Activated naive CD4-positive, alpha-beta T cell (primary cell): ENCODE measurements at places on chromosomes 2 and 18.

DNA sequence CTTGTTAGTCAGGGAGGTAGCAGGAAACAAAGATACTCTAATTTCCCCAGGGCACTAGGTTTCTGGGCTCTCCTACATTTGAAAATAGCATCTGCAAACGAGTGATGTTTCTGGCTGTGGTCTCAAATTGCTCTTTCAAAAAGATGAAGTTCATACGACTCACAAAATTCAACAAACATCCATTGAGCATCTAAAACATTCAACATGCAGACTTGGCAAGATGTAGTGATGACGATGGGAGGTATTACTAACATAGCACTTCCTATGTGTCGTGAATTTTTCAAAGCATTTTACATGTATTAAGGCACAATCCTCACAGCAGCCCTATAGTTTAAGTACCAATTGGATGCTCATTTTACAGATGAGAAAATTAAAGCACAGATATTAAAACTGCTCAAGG lies 5.2 kb downstream of the CCBE1 start:
- no peak for DNase-seq

GRCh38 chr2:233199870-233200269 lies 51.6 kb upstream of the ATG16L1 start:
- DNase-seq: no peak

DNA sequence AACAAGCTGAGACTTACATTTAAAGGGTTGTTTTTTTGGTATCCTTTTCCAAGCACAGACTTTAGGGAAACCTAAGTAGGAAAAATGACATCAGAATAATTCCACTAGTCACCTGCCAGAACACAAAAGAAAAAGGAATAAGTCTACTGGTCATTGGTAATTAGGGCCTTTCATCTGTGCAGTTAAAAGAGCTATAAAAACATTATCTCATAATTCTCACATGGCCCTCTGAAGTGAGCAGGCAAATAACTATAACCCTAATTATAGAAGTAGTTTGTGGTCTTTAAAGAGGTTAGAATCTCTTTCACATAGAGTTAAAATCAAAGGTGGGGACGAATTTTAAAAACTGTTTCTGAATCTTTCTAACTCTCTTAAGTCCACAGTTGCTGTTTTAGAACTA lies 111.1 kb upstream of the B3GNT2 start:
- no peak for DNase-seq

- no peak for DNase-seq
Measured at GRCh38 chr2:14197293-14197692, 435.2 kb upstream of the LRATD1 start.

- no peak for DNase-seq
Measured at GRCh38 chr18:13710414-13710831, 15.9 kb downstream of the FAM210A start.

GRCh38 chr2:98488252-98488651 lies 43.6 kb downstream of the INPP4A start:
- DNase-seq: no peak

DNA sequence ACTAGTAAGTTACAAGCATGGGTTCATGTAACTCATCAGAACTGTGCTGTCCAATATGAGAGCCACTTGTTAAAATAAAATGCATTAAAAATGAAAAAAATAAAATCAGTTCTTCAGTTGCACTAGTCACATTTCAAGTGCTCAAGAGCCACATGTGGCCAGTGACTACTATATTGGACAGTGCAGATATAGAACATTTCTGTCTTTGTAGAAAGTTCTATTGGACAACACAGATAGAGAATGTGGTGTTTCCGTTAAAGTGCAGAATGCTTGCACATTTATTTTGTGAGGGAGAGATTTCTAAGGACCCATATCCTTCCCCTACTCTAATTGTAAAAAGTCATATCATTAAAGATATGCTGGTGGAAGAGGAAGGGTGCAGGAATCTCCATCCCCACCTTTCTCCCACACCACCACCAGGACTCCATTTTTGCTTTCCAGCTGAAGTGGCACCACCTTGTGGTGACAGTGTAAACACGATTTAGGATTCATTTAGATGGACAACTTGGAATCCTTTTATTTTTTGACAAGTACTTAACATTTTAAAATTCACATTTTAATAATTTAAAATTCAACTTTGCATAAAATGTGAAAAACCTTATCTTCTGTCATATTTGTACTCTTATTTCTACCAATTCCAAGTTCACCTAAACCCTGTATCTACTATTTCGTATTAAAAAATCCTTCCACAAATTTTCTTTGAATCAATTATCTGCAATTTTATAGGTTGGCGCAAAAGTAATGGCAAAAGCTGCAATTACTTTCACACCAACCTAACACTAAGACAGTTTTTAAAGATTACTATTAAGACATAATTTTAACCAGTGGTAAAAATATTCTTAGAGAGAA lies 9.4 kb upstream of the CD302 start:
- no peak for DNase-seq

- no peak for DNase-seq
Measured at GRCh38 chr2:177419274-177419673, 26.7 kb downstream of the AGPS start.

DNA sequence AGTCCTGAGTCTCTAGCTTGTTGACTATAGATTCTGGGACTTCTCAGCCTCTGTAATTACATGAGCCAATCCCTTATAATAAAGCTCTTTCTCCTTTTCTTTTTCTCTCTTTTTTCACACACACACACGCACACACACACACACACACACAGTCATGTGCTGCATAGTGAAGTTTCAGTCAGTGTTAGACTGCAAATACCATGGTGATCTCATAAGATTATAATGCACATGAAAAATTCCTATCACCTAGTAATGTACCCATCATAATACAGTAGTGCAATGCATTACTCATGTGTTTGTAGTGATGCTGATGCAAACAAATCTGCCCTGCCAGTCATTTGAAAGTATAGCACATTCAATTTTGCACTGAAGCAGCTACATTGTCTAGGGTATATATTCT lies 558.2 kb downstream of the SUCLG1 start:
- no peak for DNase-seq

GRCh38 chr18:30132959-30133358 lies 909.6 kb downstream of the DSC3 start:
- DNase-seq: no peak

DNA sequence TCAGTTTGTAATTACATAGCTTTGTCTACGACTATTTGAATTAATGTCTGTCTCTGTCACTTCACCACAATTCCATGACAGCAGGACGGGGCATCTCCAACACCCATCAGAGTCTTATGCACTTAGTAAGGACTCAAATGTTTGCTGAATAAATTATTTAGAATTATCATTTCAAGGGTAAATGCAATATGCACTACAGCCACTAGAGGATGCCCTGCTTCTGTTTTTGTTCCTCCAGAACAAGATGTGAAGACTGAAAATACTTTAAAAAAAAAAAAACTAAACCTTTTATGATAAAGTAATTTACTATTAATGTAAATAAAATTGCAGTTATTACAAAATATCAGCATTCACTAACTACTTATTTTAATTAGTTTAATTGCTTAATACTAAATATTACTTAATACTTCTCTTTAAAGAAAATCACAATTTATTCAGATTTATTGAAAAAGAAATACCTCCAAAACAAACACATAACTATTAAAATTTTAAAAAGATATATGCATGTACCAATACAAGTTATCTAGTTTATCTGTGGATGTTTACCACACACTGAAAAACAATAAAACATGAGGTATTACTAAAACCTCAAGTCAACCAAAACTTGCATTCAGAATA lies 3.2 kb downstream of the PIGN start:
- DNase-seq: no peak

DNA sequence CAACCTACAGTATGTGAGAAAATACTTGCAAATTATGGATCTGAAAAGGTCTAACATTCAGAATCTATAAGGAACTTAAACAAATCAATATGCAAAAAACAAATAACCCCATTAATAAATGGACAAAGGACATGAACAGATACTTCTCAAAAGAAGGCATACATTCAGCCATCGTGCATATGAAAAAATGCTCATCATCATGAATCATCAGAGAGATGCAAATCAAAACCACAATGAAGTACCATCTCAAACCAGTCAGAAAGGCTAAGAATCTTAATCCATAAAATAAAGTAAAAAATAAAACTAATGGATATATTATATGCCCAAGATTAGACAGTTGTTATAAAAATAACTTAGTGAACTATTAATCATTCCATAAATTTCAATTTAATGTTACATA lies 154.0 kb downstream of the CALCRL start:
- no peak for DNase-seq

- no peak for DNase-seq
Measured at GRCh38 chr2:145841973-145842372, 1322.1 kb upstream of the ZEB2 start.

DNA sequence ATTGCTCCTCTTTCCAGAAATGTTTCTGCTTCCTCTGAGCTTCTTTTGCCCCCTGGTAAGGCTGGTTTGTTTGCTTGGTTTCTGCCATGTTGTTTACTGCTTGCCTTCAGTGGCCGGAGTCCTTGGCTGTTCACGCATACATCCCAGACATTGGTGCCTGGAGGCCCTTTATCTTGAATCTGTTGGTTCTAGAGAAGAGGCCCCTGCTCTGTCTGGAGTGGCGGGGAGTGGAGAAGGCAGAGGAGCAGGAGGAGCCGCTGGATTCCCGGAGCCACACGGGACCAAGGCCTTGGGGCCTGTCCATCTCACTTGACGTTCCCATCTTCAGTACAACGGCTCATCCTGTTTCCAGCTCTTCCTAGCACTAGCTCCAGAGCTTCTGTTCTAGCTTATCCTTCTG lies 77.2 kb upstream of the PXDN start:
- no peak for DNase-seq

GRCh38 chr2:140508756-140509155 lies 1622.1 kb downstream of the LRP1B start:
- DNase-seq: no peak

GRCh38 chr18:54284535-54284934 lies 15.2 kb downstream of the POLI start:
- no peak for DNase-seq

GRCh38 chr2:109434351-109434750 lies 179.4 kb downstream of the SEPTIN10 start:
- DNase-seq: no peak

DNA sequence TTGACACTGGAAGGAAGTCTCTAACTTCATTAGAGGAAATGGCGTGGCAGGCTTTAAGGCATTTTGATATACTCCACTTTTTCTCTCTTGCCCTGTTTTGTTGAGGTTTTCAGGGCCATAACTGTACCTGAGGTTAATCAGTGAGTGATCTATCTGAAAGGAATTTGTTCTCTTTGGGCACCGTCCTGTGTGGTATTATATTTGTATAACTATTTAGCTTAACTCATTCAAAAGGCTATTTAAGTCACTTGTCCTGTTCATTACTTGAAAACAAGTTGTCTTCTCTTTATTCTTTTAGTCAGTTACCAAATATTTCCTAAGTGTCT lies 180.4 kb downstream of the NEDD4L start:
- no peak for DNase-seq

- no peak for DNase-seq
Measured at GRCh38 chr2:133346654-133347053, 221.6 kb downstream of the NCKAP5 start.

DNA sequence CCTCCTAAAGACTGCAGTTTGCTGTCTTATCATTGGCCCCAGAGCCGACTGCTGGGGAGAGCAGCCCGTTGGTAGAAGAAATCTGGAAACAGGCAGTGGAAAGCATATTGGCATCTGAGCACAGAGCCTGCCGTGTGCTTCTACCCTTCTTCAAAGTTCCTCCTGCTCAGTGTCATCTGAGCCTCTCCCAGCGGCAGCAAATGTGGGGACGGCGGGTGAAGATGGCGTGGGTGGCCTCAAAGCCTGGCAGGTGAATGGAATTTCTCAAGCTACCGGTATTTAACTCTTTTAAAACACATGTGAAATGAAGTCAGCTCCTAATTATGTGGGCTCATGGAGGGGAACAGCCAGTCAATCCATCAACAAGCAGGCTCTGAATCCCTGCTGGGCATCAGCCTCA lies 181.6 kb upstream of the PXDN start:
- DNase-seq: no peak

GRCh38 chr2:174594456-174594855 lies 3.1 kb downstream of the WIPF1 start:
- DNase-seq: no peak

- DNase-seq: no peak
Measured at GRCh38 chr2:174280596-174280995, 32.3 kb upstream of the OLA1 start.

- DNase-seq: no peak
Measured at GRCh38 chr2:160419776-160420505, 73.7 kb downstream of the RBMS1 start.

GRCh38 chr2:181308766-181309515 lies 148.2 kb upstream of the ITGA4 start:
- DNase-seq: no peak

DNA sequence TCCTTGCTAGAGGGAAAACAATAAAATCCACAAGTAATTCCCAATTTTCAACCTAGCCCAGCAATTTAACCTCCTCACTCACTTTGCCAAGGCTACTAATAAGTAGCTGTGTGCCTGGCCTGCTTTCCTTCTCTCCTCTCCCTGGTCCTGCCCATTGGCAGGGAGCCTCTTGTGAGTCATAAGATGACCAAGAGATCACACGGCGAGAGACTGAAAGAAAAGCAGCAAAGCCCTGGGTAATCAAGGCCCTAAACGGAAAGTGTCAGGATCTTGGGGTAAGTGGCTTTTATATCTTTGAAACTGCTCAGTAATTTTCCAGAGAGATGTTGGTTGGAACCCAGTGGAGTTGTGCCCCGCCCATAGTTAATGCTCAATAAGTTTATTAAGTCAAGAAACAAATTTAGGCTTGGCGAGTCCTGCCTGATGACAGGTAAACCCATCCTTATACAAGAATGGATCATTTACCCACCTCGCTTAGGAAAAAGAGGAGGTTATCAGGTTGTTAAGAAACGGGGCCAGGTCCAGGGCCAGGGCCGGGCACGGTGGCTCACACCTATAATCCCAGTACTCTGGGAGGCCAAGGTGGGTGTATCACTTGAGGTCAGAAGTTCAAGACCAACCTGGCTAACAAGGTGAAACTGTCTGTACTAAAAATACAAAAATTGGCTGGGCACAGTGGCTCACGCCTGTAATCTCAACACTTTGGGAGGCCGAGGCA lies 10.0 kb upstream of the ADAM17 start:
- no peak for DNase-seq

GRCh38 chr18:25140124-25140961 lies 211.6 kb downstream of the ZNF521 start:
- no peak for DNase-seq

- no peak for DNase-seq
Measured at GRCh38 chr2:43399515-43400264, 173.3 kb upstream of the ZFP36L2 start.

DNA sequence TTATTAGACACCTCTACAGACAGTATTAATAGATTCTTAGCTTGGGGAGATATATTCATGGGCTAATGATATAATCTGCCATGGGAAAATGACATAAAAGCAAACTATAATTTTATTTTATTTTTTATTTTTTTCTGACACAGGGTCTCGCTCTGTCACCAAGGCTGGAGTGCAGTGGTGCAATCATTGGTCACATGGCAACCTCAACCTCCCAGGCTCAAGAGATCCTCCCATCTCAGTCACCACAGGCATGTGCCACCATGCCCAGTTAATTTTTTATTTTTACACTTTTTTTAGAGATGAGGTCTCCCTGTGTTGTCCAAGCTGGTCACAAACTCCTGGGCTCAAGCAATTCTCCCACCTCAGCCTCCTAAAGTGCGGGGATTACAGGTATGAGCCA lies 39.3 kb downstream of the RTN4 start:
- DNase-seq: no peak
